ENCODE measurements at places on chromosomes 12 and 14. TPM values are rescaled to one million over a fixed set of nuclear protein-coding genes. Genes with fewer than 3 reads are reported as not detected.

ZCRB1 gene
- total RNA-seq, result 28.1 TPM

DLK1 gene
- total RNA-seq, result not detected

DHRS7 gene
- total RNA-seq, result 56.7 TPM

DTX1 gene
- total RNA-seq, result not detected

GON7 gene
- total RNA-seq, result 10.3 TPM

SSTR1 gene
- 1.1 TPM for total RNA-seq

PPM1A gene
- 22.8 TPM for total RNA-seq

DNA sequence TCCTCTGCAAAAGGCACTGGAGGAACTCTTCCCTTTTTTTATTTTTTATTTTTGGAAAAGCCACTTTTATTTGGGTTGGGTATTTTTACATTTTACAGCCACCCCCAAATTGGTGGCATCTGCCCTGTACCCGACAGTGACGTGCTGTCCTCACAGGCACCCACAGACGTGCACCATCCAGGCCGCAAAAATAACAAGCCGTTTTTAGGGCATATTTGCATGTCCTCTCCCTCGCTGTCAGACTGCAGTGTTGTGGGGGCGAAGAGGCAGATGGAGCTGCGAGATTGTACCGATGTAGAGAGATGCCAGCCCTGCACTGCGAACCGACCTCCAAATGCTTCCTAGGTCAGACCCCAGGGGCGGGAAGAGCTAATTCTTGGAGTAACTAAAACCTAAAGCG lies 12.2 kb downstream of the JDP2 start:
- DNase-seq, result no peak

DNA sequence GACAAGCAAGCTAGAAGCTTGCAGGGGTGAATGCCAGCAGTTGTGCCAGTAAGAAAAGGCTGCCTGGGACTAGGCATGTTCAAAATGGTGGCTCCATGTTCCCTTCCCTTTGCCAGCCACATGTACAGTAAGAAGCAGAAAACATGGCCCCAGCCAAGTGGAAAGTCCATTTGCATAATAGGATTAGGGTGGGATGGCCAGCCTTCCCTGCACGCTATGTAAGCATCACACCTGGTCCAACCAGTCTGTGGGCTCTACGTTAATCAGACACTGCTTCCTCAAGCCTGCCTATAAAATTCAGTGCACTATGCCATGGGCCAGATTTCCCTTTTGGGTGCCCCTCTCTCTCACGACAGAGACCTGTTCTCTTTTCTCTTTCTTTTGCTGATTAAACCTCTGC lies 288.4 kb downstream of the GXYLT1 start:
- DNase-seq, result no peak

DNA sequence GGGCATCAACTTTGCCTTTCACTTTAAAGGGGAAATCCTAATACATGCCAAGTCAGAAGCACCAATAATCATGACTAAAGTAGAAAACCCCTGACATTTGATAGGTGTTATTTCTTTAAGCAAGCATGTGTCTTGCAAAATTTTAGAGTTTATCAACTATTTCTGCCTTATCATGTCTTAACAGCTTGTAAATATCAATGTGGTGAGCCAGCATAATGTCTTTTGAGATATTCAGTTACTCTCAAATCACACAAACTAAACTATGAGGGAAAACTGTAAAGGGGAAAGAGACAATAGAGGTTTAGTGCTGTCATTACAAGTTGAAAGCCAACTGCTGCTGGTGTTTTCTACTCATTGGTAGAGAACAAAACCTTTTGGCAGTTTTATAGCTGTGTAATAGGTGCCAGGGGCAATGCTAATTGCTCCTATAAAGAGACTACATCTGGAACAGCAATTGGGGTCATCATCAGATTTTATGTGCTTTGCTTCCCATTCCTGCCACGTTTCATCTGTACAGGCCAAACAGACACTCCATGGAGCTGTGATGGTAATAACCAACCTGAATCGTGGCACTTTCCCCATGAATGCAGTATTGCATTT lies 1027.4 kb downstream of the FSCB start:
- no peak for DNase-seq

- no peak for DNase-seq
Observed at GRCh38 chr14:38316922-38317321, 61.0 kb upstream of the CLEC14A start.

- no peak for DNase-seq
Observed at GRCh38 chr12:32507942-32508320, 108.6 kb downstream of the FGD4 start.

GRCh38 chr12:65308006-65308405 lies 29.5 kb downstream of the MSRB3 start:
- DNase-seq, result peak; percentile 37

GRCh38 chr14:72222046-72222445 lies 289.8 kb downstream of the RGS6 start:
- no peak for DNase-seq

GRCh38 chr14:100587763-100588411 lies 670 bp upstream of the BEGAIN start:
- no peak for DNase-seq

GRCh38 chr12:113697651-113698509 lies 226.2 kb upstream of the LHX5 start:
- no peak for DNase-seq

All from IMR-90 (cell line).